ENCODE measurements at places on chromosomes 3 and 15. TPM values are rescaled to one million over a fixed set of nuclear protein-coding genes. Genes with fewer than 3 reads are reported as not detected.

GRCh38 chr3:54028372-54028771, 94.0 kb upstream of the CACNA2D3 start:
- DNase-seq: no peak

Gene SLC28A1
- not detected for total RNA-seq

- DNase-seq: no peak
These were observed 126.0 kb upstream of the PRR20G start for GRCh38 chr3:127413871-127414270.

DNA sequence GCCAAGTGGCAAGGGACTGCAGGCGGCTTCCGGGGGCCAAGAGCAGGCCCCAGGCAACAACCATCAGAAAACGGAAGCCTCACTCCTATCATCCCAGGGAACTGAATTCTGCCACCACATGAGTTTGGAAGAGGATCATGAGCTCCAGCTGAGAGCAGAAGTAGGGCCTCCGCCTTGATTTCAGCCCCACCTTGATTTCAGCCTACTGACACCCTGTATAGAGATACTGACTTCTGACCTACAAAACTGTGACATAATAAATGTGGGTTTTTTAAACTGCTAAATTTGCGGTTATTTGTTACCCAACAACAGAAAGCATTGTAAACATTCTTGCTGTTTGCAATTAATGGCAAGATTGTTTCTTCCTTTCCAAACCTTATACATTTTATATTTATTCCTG, 21.6 kb upstream of the RARRES1 start:
- DNase-seq: no peak

GRCh38 chr3:188092648-188093047, 61.3 kb upstream of the LPP start:
- no peak for DNase-seq

- no peak for DNase-seq
These were observed 6.1 kb downstream of the SLC51B start for GRCh38 chr15:65051266-65051665.

Gene MEF2A
- total RNA-seq: 56.1 TPM

Gene TRIM42
- total RNA-seq: not detected

DNA sequence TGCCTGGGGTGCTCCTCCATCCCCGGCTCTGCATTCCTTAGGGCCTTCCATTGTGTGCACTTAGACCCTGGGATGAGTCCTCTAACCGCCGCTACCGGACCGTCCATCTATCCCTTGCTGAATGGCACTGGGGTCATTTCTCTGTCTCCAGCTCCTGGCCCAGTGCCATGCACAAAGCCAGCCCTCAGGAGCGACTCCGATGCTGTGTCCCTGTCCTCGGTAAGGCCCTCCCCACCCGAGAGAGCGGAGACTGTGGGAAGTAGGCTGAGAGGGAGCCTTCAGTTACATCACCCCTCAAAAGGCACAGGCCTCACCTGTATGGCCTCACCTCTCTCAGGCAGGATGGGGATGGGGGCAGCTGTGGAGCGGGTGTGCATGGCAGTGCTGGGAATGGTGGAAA, 33.8 kb downstream of the MUC4 start:
- DNase-seq: no peak

- no peak for DNase-seq
These were observed 265.1 kb downstream of the TJP1 start for GRCh38 chr15:29557171-29557570.

DNA sequence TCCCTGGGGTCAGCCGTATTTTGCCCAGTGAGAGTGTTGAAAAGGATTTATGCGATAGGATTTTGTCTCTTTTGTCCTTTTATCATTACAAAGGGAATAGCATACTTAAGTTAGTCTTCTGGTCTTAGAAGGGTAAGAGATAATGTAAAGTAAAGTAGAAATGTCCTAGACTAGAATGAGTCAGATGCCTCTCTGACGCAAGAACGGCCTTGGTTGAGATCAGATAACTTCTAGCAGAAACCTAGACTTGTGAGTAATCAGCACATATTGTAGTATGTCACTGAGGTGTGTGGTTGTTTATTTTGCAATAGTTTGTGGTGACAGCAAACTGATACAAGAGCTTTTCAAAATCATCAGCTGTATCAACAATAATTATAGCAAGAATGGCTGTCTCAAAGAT, 866.1 kb downstream of the NSUN3 start:
- no peak for DNase-seq

DNA sequence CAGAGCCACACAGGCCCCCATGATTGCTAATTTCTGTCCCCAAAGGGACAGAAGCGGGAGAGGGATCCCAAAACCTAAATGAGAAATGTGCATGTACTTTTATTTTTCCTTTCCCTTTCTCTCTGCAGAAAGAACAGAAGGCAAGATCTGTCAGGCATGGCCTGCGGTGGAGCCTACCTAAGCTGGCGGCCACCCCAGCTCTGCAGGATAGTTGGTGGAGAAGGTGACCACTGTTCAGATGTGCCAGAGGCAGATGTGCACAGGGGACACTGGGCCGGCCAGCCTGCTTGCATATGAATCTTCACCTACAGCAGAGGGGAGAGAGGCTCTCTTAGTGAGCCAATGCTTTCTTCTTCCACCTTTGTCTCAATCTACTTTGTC, 2.1 kb upstream of the AMOTL2 start:
- DNase-seq: peak; percentile 74
